ENCODE measurements at places on chromosomes 1 and 21.

DNA sequence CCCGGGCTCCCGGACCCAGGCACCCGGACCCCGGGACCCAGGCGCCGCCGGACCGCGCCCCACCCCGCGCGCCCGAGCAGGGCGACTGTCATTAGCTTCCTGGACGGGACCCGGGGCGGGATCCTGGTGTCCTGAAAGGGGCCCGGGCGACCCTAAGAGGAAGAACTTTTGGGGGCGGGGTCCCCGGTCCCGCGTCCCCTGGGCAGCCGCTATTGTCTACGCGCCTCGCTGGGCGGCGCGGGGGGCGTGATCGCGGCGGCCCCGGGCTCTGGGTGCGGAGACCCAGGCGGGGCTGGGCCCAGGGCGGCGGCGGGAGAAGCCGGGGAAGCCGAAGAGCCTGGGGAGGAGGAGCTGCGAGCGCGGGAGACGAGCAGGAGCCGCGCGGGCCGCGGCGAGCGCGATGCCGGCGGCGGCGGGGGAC, 465 bp downstream of the HUNK start:
- no peak for DNase-seq

- DNase-seq, result peak; percentile 8
Measured at GRCh38 chr1:236345728-236346127, 48.4 kb upstream of the EDARADD start.

DNA sequence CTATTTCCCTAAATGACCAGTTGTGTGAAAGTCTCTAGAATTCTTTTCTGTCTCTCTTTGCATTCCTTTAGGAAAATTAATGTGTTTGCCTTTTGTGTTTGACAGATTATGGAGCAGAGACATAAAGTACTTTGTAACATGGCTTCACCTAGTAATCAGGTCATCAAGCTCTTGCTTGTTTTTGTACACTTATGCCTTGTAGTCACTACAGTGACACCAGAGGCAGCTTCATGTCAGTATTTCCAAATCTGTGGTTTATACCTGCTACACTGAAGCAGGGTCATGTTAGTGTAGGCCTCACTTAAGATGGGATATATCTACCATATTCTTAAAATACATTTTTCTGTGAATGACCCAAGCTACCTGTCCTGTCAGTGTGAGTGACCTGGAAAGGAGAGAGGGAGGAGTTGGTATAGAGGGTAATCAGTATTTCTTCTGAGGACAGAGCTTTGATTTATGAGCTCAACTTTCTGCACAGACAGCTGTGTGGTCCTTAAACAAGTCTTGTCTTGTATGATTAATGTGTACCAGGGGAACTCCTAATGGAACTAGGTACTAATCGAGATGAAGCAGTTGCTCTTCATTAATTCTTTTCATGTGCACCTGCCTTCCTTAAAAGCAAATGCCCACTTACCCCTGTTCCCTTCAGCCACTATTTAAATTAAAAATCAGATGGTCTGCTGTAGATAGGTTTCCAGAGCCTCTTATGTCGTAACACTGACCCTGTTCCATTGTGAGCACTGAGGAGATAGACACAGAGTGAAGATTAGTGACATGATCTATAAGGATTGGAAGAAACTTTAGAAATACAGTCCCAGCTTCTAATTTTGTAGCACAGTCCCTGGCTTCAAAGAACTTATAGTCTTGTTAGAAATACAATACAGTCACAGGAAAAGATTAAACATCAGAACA, 45.7 kb downstream of the MACO1 start:
- DNase-seq, result no peak

DNA sequence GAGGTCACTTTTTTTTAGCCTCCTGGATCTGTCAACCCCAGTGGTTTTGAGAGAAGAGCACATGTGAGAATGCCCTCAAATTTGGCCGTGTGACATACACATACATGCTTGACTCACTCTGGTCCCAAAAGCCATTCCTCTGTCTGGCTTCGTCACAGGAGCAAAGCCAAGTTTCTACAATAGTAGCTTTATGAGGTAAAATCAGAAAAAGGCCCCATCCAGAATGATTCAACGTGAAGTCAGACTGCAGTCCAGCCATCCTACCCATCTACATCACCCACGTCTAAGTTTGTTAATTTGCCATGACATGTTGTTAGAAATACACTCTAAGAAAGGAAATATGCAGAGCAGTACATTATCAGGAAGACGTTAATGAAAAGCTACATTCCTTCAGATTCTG, 245.2 kb downstream of the SDCCAG8 start:
- no peak for DNase-seq

DNA sequence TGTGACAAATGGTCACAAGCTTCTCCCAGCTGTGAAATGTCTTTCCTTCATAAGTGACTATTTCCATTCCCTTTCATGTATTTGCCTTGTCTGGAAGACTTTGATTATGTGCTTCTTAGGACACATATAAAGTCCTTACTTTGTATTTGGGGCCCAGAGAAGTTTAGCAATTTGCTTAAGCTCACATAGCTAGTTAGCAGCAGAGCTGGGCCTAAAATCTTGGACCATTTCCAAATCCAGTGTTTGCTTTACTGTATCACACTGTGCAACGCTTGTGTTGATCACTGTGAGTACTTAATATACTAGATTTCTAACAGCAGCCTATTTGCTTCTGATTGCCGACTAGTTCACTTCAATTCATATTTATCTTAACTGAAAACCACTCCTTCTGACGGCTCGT, 2.2 kb upstream of the KCNA3 start:
- DNase-seq, result no peak

Data from bone marrow (tissue), 2 donors.